Kidney capillary endothelial cell (primary cell): ENCODE measurements at places on chromosomes 1 and 21.

GRCh38 chr1:117793413-117793812 is 136.0 kb downstream of the GDAP2 start:
- no peak for DNase-seq

GRCh38 chr1:171137580-171137979 is 46.9 kb downstream of the FMO3 start:
- DNase-seq, result no peak

GRCh38 chr1:5645135-5645399 is 347.2 kb downstream of the NPHP4 start:
- no peak for DNase-seq

DNA sequence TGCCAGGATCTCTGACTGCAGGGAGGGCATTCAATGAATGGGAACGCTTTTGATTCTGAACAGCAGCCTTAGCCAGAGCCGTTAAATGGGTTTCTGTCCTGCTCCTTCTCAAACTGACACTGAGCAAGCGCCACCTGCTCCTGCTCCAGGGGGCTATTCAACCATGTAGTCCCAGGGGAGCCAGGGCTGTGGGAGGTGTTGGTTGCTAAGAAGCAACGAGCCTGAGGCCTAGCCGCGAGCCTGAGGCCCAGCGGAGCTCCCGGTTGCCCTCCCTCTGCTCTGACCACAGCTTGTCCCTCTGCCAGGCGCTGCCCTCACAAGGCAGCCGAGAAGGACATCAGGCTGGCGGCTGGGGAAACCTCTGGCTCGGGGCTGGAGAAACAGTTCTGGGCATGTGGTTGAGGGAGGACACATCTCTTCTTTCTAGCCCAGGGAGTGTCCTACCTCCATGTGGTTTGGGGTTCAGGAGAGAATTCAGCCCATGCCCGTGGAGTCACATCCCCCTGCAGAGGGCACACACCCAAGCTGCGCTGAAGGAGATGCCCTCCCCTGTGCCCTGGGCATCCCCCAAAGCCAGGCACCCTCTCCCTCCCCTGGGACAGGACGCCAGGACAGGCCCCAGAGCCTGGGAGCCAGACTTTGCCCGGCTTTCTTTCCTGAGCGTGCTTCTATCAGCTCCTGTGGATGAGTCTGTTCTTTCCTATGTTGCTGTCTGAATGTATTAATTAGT is 18.0 kb downstream of the PCP4 start:
- no peak for DNase-seq
